Ureter (tissue), 1 donor: ENCODE measurements at places on chromosomes 16 and 17. TPM values are rescaled to one million over a fixed set of nuclear protein-coding genes. Genes with fewer than 3 reads are reported as not detected.

GRCh38 chr16:88045820-88046303 lies 94.6 kb downstream of the BANP start:
- no peak for DNase-seq

GRCh38 chr16:2121853-2122252 lies 13.8 kb downstream of the PKD1 start:
- no peak for DNase-seq

GRCh38 chr17:73823684-73824083 lies 179.4 kb upstream of the SDK2 start:
- no peak for DNase-seq

The TLCD3B gene
- not detected for total RNA-seq

The CES2 gene
- 56.3 TPM for total RNA-seq

The ZNF23 gene
- total RNA-seq = 11.6 TPM
